Liver (tissue), 10 donors: ENCODE measurements at places on chromosomes 16 and 17. TPM values are rescaled to one million over a fixed set of nuclear protein-coding genes. Genes with fewer than 3 reads are reported as not detected.

GRCh38 chr17:10195090-10195805 lies 3.2 kb downstream of the GAS7 start:
- DNase-seq, result no peak

DNA sequence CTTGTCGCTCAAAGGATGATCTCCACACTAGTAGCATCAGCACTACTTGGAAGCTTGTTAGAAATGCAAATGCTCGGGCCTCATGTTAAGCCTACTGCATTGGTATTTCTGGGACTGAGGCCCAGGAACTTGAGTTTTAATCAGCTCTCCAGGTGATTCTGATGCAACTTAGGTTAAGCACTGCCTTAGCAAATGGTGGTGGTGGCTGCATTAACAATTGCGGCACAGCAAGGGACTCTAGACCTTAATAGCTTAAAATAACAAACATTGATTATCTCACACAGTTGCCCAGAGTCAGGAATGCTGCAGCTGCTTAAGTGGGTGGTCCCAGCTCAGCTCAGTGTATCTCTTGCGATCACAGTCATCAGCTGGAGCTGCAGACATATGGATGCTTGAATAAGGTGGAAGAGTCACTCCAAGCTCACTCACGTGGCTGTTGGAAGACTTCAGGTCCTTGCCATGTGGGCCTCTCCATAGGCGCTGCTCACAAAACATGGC lies 25.8 kb downstream of the HS3ST3A1 start:
- DNase-seq, result no peak

- DNase-seq, result no peak
Measured at GRCh38 chr17:3835410-3836229, 10.4 kb downstream of the NCBP3 start.

DNA sequence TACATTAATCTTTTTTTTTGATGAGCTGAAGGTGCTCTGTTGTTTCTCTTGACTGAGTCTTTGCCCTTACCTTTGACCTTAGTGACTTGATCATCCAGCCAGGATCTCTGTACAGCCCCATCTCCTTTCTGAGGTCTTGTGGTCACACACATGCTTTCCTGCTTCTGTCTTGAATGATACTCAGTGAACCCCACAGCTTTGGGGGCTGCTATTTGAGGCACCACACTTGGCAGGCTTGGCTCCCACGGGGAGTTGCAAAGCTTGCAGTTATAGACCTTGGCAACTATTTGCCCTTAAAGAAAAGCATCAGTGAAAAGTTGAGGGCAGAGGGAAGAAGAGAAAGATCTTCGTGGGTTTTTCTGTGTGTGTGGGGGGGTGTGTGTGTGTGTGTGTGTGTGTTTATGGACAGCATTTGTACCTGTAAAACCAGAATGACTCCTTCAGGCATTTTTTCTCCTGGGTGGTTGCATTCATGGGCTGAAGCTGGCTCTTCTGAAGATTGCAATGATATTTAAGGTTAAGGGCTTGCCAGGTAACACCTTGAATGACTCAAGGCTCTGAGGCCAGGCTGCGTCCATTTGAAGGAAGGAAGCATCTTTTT lies 101.6 kb downstream of the MSI2 start:
- DNase-seq, result no peak

DNA sequence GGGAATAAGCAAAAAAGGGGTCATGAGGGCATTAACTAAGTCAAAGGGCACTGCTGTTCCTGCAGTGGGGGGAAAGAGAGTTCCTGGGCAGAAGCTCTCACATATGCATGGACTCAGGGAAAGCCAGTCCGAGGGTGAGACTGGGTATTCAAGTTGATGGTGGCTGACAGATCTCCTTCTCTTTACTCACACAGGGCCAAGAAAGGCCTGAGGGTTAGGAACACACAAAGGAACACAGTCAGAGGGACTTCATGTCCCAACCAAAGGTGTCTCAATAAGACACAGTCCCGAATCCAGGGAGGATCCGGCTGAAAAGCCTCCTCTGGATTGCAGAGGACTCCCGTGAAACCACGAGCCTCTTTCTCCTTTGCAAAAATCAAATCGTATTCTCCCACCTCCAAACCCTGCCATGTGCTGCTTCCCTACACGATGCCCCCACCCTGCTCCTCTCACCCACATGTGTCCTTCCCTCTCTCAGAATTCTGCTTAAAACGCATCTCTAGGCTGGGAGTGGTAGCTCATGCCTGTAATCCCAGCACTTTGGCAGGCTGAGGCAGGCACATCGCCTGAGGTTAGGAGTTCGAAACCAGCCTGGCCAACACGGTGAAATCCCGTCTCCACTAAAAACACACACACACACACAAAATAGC lies 23.6 kb downstream of the CUEDC1 start:
- DNase-seq, result no peak

NPIPB8 gene
- 0.53 TPM for polyA plus RNA-seq

RHBDF2 gene
- polyA plus RNA-seq, result 5.6 TPM

SPNS2 gene
- polyA plus RNA-seq, result 4.0 TPM

CTF1 gene
- polyA plus RNA-seq, result 0.35 TPM

MT1F gene
- 895 TPM for polyA plus RNA-seq

ABCC12 gene
- not detected for polyA plus RNA-seq

GAA gene
- 43.0 TPM for polyA plus RNA-seq
